ENCODE measurements at places on chromosomes 6 and 20.

- no peak for DNase-seq
Measured at GRCh38 chr6:87817183-87817582, 115.2 kb upstream of the AKIRIN2 start.

DNA sequence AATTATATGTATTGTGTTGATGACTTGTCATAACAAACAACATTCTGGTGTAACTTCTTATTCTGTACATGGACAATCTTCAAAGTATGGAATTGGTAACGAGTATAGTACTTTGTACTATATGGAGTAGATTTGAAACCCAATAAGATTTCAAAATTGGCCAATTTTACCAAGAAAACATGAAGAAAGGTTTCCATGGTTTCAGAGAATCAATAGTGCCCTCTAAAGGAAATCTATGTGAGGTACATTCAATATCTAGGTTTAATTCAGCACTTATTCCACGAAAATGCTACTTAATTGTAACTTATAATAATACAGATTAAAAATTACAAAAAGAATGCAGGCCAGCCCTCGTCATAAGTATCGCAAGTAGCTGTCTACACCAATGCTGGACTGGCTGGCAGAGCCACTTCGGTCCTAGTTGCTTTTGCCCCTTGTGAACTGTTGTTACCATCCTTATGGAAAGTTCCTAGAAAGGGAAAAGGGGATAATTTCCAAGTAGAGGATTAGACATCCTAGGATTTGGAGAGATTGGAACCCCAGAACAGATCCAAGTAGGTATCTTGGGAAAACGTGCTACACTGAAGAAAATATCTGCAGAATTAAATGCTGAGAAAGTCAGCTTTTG lies 70.9 kb downstream of the LCA5 start:
- peak; percentile 15 for DNase-seq

GRCh38 chr20:23645575-23645974 lies 7.8 kb upstream of the CST3 start:
- no peak for DNase-seq

- DNase-seq = no peak
Measured at GRCh38 chr6:136624347-136624746, 74.1 kb upstream of the MAP7 start.

DNA sequence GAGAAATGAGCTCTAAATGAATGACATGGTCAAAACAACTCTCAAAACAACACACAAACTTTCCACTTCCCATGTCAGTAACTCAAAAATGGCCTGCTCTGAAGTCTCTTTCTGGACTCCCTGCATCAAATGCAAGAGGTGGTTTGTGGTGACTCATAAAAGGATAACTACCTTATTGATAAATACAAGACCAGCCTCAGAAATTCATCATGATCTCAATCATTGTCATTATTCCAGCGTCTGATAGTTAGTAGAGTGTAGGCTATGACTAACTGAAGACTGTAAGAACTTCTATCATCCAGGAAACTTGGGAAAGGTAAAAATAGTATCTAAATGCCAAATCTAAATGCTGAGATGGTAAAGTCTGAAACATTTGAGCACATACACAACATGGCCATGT lies 369.4 kb downstream of the BMP2 start:
- no peak for DNase-seq

GRCh38 chr6:136791296-136792094 lies 782 bp downstream of the MAP3K5 start:
- DNase-seq = no peak

DNA sequence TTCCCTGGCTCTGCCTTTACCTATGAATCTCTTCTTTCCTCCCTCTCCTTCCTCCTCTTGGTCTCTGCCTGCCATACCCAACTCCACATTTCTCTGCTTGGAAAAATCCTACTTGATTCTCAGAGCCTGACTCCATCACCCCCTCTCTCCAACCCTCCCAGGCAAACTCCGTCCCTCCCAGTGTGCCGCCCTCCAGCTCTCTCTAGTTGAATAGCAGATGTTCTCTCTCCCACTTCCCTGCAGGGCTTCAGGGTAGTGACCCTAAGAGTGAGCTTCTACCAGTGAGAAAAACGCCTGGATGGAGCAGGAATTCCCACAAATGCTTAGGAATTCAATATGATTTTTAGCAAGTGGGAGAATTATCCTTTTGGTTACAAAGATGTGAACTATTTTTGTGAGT lies 141.6 kb downstream of the MTHFD1L start:
- DNase-seq = no peak

GRCh38 chr6:37622646-37623071 lies 75.0 kb downstream of the MDGA1 start:
- DNase-seq = no peak

DNA sequence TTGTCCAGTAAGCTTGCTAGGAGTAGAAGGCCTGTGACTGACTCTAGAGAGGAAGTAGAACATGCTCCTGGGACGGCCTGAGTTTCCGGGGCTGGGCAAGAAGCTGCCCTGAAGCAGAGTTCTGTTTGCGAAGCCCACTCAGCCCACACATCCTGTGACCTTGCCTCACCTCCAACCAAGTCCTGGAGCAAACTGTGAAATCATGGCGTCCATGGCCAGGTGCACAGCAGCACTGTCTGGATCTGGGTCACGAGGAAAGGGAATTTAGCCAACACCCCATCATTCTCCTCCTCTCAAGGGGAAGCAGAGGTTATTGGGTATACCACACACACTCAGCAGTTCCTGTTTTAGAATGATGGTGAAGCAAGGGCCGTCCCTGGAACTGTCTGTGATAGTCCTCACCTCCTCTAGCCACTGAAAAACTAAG lies 87.5 kb downstream of the CRYBG1 start:
- DNase-seq = no peak

GRCh38 chr6:37559501-37559900 lies 59.8 kb upstream of the CCDC167 start:
- DNase-seq = no peak

DNA sequence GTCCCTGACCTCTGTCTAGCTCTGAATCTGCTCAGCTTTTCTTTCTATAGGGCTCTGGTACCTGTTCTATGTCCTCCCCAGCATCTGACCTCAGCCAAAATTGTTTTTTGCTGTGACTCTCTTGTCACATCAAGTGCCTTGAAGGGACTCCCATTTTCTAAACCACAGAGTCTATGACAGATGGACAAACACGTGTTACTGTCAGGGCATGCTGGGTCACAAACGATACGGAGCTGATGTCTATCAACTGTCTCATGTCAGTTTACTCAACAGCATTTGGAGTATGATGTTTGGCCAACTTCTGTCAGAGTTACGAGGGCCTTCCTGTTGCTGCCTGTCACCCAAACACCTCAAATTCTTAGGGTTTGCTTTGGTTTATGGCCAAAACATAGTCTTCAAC lies 20.5 kb downstream of the ID4 start:
- DNase-seq = no peak

GRCh38 chr20:48404598-48404997 lies 423.2 kb downstream of the PREX1 start:
- DNase-seq = no peak

DNA sequence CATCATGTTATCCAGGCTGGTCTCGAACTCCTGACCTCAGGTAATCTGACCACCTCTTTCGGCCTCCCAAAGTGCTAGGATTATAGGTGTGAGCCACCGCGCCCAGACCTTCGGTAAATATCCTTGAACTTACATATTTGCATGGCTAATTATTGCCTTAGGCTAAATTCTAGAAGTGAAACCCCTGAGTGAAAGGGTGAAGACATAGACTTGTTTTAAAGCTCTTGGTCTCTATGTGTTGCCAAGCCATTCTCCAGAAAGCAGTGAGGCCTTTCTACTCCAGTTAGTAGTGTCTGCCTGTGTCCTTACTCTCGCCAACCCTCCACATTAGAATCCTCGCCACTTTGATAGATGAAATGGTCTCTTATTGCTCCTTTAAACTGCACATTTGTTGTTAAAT lies 2.6 kb upstream of the NOTCH4 start:
- no peak for DNase-seq

- no peak for DNase-seq
Measured at GRCh38 chr6:142985281-142985680, 40.3 kb upstream of the HIVEP2 start.

DNA sequence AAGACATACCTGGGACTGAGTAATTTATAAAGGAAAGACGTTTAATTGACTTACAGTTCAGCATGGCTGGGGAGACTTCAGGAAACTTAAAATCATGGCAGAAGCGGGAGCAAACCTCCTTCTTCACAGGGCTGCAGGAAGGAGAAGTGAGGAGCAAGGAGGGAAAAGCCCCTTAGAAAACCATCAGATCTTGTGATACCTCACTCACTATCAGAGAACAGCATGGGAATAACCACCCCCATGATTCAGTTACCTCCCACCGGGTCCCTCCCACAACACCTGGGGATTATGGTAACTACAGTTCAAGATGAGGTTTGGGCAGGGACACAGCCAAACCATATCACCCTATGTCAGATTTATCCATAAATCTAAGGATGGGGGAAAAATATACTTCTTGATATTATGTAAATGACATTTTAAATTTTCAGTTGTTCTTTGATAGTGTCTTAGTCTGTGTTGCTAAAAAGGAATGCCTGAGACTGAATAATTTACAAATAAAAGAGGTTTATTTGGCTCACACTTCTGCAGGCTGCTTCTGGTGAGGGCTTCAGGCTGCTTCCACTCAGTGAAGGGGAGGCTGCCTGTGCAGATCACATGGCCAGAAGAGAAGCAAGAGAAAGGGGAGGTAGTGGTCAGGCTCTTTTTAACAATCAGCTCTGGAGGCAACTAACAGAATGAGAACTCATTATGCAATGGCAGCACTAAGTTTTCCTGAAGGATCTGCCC lies 1.2 kb upstream of the MCM9 start:
- DNase-seq = no peak

GRCh38 chr6:87729965-87730719 lies 28.1 kb upstream of the AKIRIN2 start:
- no peak for DNase-seq

DNA sequence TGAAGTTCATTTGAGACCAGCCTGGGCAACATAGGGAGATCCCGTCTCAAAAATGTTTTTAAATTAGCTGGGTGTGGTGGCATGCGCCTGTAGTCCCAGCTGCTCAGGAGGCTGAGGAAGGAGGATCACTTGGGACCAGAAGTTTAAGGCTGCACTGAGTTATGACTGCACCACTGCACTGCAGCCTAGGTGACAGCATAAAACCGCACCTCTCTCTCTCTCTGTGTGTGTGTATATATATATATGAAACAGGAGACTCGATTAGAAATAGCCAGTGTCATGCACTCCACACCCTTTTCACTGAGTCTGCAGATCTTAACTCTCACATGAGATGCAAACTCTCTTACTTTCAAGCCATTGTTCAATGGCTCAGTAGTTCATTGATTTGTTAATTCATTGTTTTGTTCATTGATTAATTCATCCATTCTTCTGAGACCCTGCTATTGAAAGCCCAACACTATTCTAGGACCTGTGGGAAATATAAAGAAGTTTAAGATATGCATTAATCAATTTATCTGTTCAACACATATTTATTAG lies 52.4 kb upstream of the MRPS10 start:
- no peak for DNase-seq

- DNase-seq = no peak
Measured at GRCh38 chr6:25756382-25757363, 2.1 kb downstream of the SLC17A4 start.

- no peak for DNase-seq
Measured at GRCh38 chr20:1305712-1306111, 23.2 kb downstream of the SDCBP2 start.

DNA sequence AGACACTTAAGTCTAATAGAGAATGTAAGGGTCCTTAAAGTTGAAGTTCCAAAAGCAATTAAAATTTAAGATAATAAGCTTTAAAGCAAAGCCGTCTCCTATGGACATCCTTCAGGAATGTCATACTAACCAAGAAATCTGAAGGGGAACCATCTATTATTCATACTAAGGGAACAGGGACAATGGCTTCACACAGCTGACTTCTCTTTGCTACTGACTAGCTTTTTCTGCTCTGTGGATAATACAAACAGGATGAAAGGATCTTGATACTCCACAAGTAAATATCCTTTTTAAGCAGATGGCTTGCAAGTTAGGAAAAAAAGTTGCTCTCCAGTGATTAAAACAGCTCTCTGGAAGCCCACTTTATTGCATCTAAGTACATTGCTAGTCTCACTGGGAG lies 178.6 kb downstream of the BACH2 start:
- no peak for DNase-seq

Measured in HS-5 (cell line).